ENCODE measurements at places on chromosomes 16 and 17.

DNA sequence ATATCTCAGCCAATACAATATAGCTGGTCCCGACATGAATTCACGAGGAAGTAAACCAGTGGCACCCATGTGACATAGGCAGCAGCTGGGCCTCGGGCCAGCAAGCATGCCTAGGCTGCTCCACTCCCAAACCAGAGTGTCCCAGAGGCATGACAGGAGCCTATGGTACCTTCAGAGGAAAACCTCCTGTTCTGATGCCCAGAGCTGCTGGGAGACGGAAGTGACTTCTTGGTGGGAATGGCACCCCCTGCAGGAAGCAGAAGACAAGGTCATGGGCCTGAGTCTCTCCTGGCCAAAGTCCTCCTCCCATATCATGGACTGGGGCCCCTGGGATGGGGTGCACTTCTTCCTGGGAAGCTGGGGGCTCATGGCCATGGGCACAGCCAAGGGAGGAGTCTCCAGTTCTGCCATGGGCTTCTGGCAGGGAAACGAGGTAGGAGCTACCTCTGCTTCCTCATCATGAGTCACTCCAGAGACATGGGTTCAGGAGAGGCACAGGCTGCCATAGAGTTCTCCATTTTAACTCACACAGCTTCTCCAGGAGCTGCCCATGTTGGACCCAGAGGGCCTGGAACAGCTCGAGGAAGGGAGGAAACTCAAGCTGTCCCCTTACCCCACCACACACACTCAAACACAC is 13.4 kb downstream of the FBF1 start:
- no peak for DNase-seq

GRCh38 chr16:35480361-35480760 is 2020.9 kb downstream of the TP53TG3F start:
- DNase-seq, result no peak

DNA sequence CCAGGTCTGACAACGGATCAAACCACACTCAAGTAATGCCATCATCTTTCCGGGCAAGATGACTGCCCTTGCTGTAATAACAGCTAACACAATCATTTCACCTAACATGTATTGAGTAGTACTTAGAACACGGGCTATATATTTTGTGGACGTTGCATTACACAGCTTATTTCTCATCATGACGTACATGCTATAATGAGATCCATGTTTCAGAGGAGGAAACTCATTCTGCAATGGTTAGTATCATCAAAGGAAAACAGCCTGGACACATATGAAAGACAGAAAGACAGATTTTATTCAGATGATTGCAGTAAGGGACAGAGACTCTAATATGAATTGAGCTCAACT is 446.7 kb downstream of the HS3ST3B1 start:
- DNase-seq, result peak; percentile 30

DNA sequence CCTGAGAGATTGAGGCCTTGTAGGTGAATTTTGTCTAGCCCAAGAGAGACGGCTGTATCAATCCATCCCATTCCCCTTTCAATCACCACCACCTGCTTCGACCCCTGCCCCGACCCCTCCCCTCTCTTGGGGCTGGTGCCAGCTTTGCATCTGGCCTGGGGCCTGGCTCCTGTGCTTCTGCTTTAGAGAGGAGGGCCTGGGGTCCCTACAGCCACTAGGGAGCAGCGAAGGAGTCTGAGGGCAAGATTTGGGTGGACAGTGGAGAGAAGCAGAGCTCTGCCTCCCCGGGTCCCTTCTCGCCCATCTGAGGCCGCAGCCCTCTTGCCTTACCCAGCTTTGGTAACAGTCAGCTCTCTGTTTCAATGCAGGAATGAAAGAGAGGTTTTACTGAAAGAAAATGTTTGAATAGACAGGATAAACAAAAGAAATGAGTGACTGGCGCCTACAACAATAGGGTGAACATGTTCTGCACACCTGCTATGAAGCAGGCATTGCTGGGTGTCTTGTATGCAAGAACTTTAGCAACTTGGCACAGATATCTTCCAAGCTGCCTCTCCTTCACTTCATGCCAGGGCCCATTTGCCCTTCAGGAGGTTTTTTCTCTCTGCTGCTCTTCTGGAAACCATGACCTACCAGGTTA is 57.4 kb downstream of the SLC47A1 start:
- no peak for DNase-seq

GRCh38 chr16:86994215-86994614 is 323.0 kb downstream of the C16orf95 start:
- peak; percentile 11 for DNase-seq

GRCh38 chr16:11797957-11798299 is 870 bp upstream of the ZC3H7A start:
- DNase-seq, result no peak

- peak; percentile 45 for DNase-seq
Observed at GRCh38 chr16:21167360-21167759, 8.9 kb downstream of the LDAF1 start.

DNA sequence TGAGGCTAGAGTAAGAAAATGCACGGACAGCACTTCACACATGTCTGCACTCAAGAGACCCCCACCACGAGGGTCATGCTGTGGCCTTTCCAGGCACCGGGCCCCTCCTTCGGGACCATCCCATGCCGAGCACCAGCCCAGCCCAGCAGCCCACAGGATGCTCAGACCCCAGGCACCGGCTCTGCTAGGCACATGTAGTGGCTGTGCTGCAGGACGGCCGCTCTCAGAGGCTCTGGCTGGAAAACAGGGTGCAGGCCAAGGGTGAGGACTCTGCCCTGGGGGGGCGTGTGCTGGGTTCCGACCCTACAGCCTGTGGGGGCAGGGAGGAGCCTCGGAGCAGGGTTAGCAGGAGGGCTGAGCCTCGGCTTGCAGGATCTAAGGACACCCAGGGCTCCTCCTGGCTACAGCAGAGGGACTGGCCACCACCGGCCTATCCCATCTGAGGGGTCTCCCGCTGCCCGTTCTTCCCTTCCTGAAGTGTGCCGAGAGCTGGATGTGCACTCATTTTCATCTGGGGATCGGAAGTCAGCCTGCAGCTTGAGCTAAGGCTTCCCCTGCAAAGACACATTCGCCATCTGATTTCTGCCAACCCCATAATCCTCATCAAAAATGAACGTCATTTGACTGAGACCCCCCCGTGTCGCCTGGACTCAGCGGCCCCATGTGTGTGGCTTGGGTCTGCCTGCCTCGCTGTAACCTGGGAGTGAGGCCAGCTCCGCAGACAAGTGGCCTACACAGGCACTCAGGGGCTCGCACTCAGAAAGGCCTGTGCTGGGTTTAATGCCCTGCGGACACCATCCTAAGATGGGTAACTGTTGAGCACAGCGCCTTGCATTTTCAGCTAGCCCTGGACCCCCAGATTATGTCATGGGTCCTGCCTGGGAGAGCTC is 293.1 kb upstream of the FOXF1 start:
- DNase-seq, result no peak

DNA sequence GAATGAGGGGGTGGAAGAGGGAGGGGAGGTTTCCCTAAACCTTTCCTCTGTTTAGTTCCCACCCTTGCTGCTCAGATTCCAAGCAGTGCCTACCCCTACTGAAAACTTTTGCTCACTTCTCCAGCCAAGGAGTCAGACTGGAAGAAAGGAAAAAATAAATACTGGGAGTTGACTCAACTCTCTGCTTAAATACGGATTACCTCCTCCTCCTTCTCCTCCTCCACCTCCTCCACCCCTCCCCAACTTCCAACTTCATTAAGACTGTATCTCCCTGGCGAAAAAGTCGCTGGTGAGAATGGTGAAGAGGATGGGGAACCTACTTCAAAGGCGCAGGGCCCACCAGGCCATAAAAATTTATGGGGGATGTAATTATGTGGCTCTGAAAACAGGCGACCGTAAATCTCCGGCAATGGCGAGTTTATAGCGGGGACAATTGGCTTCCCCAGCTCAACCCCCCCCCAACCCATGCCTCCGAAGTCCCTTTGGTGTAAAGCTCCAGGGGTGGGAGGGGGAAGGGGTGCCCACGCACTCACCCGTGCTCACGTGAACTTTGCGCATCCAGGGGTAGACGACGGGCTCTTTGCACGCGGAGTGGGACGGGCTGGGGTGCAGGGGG is 712 bp downstream of the HOXB4 start:
- DNase-seq, result no peak

GRCh38 chr16:29806641-29807425 is 504 bp downstream of the MAZ start:
- DNase-seq, result no peak

GRCh38 chr17:15029469-15029868 is 235.7 kb downstream of the PMP22 start:
- DNase-seq, result no peak

GRCh38 chr16:85929259-85929721 is 30.3 kb downstream of the IRF8 start:
- DNase-seq, result no peak
